ENCODE measurements at places on chromosomes 13 and 19.

GRCh38 chr19:30328096-30328495 lies 44.1 kb upstream of the ZNF536 start:
- no peak for DNase-seq

DNA sequence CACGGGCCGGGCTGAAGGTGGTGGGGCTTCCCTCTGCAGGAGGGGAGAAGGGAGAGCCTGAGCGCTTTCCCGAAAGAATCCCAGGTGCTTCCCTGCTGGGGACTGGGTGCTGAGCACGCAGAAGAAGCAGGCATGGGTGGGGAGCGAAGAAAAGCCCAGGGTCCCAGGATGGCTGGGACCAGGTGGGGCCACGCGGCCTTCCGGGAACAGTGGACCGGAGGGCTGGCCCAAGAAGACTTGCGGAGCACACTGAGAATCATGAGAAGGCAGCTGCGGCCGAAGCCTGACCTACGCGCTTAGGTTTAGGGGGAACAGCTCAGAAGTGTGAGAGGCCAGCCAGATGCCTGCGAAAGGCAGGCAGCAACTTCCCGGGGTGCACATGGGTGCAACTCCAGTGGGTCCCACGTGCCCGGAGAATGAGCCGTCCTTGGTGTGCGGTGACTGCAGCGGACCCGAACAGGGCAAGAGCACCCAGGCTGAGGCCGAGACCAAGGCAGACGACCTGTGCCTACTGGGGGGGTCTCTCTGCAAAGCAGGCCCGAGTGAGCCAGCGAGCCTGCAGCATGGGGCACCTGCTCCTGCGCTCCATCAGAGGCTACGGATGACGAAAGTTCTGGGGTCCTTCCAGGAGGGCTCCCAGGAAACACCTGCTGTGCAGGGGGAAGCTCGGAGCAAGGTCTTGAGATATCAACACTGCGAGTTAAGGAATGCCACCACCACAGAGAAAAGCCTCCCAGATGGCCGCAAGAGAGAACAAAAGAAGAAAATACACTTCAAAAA lies 52.4 kb downstream of the MLLT1 start:
- no peak for DNase-seq

GRCh38 chr19:35455616-35456201 lies 7.7 kb downstream of the FFAR2 start:
- DNase-seq: no peak

GRCh38 chr19:12797141-12797587 lies 4.4 kb downstream of the PRDX2 start:
- no peak for DNase-seq

DNA sequence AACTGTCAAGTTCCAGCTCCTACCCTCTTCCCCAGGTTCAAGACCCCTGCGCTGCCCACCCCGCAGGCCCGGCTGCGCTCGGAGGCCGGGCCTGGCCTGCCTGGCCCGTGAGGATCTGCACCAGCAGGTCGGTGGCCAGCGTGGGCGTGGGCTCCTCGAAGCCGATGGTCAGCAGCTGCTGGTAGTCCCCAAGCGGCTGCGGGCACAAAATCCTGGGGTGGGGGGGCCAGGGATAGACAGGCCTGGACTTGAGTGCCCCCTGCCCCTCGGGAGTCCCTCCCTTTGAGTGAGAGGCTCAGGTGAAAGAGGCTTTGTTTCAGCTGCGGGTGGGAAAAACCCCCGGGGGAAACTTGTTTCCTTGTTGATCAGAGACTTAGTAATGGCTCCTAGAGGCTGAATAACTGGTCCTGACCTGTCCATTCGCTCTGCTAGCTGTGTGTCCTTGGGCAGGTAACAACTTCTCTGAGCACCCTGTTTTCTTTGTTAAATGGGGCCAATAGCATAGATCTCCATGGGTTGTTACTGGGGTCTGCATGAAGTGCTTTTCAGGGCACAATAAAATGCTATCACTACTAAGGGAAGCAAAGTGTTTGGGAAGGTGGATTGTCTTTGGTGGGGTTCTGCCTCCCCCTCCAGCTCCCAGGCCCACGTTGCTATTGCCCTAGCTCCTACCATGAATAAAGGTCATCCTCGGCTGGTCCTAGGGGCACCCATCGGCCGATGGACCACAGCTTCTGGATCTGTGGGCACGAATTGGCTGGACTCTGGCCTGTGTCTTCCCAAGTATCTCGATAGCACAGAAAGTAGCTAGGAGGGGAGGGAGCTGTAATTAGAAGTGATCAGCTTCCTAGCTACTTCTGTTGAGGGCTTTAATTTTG lies 3.5 kb downstream of the C19orf67 start:
- DNase-seq: no peak

GRCh38 chr13:39787086-39787487 lies 131.6 kb downstream of the COG6 start:
- no peak for DNase-seq

GRCh38 chr13:102999499-102999898 lies 66.7 kb downstream of the SLC10A2 start:
- DNase-seq: no peak

- DNase-seq: peak; percentile 59
These were observed 27.5 kb upstream of the SHKBP1 start for GRCh38 chr19:40549007-40549708.
